ENCODE measurements at places on chromosomes 7 and 10.

GRCh38 chr7:85061456-85061855 lies 125.4 kb downstream of the SEMA3D start:
- DNase-seq: no peak

GRCh38 chr7:78095549-78095948 lies 297.0 kb downstream of the PHTF2 start:
- DNase-seq: no peak

GRCh38 chr7:155356323-155357105 lies 58.8 kb downstream of the INSIG1 start:
- no peak for DNase-seq

GRCh38 chr7:138626846-138627245 lies 74.3 kb downstream of the SVOPL start:
- no peak for DNase-seq

GRCh38 chr10:35346248-35346647 lies 9.9 kb downstream of the CCNY start:
- no peak for DNase-seq

DNA sequence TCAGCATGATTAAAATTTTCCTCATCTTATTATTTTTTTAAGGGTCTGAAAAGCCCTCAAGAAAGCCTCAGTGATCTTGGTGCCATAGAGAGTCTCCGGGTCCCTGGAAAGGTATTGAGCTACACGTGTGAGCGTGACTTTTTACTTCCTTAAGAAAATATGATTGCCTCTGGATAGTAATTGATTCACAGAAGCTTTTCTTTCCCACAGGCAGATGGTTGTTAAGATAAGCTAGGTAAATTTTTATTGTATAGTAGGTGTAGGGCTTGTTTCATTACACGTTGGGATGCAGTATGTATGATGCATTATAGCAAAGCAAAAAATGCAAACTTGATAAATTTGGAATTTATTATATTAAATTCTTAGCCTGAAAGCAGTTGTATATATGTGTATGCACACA lies 7.7 kb downstream of the VPS50 start:
- DNase-seq: no peak

DNA sequence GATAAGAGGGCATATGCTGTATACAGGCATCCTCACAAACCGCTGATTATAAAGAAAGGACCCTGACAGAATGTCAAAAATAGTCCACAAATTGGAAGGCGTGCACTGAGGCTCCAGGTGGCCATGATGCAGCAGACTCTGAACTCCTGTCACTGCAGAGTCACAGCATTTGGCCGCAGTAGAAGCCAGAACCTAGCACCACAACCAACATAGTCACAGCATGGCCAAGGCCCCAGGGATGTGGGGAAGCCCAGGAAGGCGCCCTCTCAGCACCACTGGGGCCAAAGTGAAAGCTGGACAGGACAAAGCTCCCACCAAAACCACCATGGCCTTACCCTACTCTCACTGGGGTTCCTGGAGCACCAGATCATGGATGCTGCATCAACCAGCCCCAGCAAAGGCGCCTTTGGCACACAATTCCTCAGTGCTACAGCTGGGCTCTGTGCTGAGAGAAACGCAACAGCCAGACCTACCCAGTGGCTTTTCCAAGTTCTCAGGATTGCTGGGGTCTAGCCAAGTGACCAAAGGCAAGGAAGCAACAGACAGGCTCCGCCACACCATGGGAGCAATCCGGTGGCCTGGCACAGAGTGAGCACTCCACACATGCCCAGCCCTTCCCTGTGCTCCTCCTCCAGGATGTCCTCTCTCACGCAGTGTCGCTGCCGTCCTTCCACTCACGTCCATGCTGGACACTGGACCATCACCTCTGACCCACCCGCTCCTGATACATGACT lies 60.2 kb downstream of the STK17A start:
- DNase-seq: no peak

- no peak for DNase-seq
Observed at GRCh38 chr10:35416619-35417312, 80.5 kb downstream of the CCNY start.

GRCh38 chr10:84194424-84195043 lies at the start of gene CDHR1:
Gene CDHR1 (plus strand): TSS chr10:84194537. CDS start chr10:84194761, 224 bp downstream.
- DNase-seq: peak; percentile 15

DNA sequence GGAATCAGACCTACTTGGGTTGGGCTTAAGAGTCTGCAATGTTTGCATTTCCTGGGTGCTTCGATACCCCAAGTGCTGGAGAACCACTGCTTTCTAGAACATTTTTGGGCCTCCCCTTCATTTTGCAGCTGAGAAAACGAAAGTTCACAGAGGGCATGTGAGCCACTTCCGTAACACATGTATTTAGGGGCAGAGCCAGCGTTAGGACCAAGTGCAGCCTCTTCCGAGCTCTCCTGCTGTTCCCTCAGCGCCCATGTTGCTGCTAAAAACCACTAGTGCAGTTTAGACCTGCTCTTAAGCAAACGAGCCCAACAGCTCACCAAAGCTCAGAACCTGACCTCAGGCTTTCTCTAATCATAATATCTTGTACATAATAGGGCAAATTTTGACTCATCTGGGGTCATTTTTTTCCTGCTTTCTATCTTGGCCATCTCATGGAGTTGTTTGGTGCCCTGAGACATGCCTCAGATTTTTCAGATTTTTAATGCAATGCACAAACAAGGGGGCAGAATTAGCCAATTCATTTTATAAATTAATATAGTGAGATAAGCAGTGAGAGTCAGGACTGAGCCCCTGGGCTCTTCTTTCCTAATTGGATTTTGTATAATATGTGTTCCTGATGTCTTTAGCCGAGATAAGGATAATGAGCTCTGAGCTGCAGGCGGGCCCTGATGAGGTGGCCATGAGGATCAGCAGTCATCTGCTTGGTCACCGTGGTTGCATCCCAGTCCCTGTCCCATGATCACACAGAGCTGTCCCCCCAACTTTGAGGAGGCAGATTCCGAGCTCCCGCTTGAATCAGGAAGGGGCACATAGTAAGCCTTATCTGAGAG lies 12.9 kb downstream of the BAG3 start:
- peak; percentile 27 for DNase-seq

GRCh38 chr10:37711617-37712488 lies 145.6 kb downstream of the ZNF248 start:
- no peak for DNase-seq

DNA sequence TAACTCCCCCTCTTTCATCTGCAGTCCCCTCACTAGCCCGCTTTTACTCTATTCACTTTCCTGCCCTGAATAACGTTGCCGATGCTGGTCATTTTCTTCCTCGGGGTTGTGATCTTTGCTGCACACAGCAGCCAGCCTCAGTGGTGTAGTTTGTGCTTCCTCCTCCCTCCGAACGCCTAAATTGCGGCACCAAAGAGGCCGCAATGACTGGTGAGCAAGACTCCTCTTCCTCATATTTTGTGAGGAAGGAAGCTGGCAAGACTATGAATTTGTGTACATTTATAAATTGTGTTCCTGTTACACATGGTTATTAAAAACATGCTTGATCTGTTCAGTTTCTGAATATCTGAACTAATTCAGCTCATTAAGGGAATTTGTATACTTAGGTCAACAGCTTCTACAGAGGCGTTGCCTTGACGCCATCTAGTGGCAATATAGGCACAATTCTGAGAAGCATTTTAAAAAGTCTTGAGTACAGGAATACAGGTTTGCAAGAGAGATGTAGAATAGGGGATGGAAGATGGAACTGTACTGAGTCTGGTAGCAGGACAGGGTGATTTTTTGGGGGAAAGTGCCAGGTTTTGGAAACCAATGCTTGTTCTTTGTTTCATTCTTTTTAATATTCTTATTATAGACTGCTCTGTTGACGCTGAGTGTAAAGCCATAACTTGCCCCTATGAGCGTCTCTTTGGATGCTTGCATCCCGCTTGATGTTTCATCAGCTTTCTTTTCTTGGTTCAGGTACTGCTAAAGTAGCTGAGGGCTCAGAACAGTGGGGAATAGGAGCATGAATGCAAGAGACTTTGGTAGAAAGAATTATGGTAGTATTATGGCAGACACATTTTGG lies 4.1 kb upstream of the TAS2R5 start:
- DNase-seq: peak; percentile 24

DNA sequence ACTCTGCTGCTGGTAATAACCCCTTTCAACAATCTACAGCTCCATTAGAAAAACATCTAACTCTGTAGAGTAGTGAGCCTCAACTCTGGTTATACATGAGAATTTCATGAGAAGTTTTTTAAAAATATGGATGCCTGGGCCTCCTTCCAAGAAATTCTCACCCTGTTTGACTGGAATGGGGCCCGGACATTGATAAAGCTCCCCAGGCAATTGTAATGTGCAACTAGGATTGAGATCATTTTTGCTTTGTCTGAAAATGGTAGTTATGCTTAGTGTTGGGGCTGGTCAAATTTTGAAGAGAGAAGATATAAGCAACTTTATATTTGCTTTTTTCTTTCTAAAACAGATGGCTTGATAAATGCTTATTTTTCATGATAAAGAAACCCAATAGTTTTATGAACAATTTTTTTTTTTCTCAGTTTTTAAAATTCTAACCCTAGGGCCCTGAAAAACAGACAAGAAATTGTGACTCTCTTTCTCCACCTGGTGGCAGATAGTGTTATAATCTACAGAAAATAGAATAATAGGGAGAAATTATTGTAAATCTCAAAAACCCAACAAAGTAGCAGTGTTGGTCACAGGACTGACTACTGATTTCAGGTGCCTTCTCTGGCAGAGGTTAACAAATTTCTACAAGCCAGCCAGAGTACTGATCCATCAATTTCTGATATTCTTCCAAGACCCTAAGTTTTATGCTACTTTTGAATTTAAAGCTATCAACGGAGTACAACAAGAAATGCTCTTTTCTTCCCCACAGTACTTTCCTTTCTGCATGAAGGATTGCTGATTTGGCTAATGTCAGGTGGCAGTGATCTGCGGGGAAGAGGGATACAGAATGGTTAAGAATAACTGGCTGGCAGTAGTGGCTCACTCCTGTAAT lies 174.8 kb downstream of the DKK1 start:
- DNase-seq: no peak

DNA sequence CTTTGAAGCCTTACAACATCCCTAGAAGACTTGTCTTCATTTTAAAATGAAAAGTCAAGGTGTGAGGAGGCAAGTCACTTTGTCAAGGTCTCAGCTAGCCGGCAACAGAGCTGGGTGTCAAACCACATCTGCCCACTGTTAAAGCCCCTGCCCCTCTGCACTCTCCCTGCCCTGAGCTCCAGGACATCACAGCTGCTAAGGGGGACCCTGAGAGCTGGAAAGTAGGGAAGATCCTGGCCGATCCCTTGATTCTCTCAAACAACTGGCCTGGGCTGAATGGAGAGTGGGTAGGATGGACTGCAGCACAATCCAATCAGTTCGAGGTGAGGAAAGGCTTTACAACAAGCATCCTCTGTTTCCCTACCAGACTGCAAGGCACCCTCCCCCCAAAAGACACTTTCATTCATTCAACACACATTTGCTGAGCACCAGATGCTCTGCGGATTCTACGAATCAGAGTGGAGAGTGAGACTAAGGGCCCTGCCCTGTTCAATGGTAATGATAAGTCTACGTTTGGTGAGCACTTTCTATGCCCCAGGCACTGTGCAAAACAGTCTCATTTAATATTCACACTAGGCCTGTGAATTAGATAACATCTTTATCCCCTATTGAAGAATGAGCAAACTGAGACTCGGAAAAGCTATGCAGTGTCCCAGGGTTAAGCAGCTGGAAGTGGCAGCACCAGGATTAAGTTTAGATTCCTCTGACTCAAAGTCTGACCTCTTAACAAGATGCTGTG lies 148.1 kb downstream of the HERPUD2 start:
- no peak for DNase-seq

DNA sequence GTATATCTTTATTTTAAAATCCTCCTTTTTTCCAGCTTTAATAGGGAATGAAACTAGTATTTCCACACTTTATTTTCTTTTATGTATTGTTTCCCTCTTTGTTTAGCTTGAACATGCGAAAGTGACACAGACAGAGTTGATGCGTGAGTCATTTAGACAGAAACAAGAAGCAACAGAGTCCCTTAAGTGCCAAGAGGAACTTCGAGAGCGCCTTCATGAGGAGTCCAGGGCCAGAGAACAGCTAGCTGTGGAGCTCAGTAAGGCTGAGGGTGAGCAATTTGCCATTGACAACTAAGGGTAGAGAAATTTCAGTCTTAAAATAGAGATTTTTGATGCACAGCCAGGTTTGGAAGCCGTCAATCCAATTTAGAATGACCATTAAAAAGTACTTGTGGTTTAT lies 73.1 kb downstream of the CYP51A1 start:
- no peak for DNase-seq

GRCh38 chr7:322111-322671 lies 32.2 kb downstream of the FOXL3 start:
- peak; percentile 86 for DNase-seq

DNA sequence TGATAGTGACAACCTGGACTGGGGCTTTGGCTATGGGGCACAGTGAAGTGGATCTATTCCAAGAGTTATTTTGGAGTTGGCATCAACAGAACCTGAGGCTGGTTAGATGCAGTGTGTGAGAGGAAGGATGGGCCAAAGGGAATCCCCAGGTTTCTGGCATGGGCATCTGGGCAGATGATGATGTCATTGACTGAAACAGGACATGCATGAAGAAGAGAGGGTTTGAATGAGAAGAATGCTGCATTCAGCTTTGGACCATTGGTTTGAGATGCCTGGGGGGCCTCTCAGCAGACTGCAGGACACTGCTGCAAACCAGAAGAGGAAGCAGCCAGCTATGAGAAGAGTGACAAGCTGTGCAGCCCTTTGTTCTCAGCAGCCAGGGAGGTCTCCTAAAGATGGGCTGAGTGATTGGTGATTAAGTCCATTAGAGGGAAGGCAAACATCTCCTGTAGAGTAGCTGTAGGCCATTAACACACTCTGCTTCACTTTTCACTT lies 23.1 kb upstream of the PIK3CG start:
- DNase-seq: no peak

- no peak for DNase-seq
Observed at GRCh38 chr7:140610204-140611165, 30.1 kb downstream of the DENND2A start.

GRCh38 chr10:18323916-18324315 lies 183.7 kb downstream of the CACNB2 start:
- DNase-seq: no peak

- no peak for DNase-seq
Observed at GRCh38 chr10:53808677-53809372, 992.2 kb downstream of the PCDH15 start.
